Stimulated activated CD4-positive, alpha-beta T cell treated with anti-CD3 and anti-CD28 coated beads, TNF-alpha, amount 100 ng/mL, for 4 hours (primary cell): ENCODE measurements at places on chromosomes 4 and X.

DNA sequence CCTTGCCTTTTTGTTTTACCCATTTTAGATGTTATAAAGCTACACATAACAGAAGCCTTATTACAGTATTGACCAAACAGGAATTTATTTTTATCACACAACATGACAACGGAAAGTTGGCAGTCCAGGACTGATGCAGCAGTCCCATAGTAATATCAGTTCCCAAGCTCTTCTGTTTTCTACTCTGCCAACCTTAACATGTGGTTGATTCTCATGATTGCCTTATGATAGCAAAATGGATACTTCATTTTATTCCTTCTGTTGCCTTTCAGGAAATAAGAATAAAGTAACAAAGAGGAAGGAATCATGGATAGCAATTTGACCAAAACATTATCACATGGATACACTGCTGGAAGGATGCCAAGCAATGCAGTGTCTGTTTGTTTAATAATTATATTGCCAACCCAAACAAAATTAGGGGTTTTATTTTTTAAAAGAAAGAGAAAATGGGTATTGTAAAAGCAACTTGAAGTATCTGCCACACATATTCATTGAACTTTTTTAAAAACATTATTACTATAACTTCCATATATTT lies 275.7 kb downstream of the STPG2 start:
- DNase-seq: no peak

GRCh38 chrX:56943264-56943663 lies 52.1 kb downstream of the SPIN3 start:
- DNase-seq: no peak

DNA sequence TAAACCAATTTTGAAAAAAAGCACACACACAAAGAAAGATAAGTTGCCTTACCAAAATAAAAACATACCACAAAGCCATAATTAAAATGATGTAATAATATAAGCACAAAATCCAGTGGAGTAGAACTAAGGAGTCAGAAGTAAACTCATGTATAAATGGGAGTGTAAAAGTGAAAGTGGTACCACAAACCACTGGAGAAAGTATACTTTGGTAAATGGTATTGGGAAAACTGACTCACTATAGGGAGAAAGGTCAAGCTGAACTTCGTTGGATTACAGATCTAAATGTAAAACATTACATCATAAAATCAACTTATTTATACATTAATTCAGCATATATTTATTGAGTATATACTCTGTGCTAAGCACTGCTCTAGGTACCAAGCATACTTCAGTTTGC lies 46.3 kb upstream of the HHIP start:
- no peak for DNase-seq

DNA sequence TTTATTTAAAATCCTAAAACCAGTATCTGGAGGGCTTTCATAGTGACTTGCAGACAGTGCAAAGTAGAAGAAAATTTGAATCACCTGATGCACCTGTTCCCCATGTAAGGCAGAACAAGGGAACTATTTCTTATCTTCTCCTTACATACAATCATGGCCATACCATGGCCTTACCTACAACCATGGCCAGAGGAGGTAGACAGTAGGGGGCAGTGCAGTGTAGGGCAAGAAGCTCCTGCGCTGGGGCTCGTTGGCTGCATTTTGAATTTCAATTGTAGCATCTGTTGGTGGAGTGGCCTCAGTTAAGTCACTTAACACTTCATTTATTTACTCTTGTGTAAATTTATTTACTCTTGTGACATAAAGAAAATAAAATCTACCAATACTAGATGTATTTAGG lies 33.0 kb downstream of the GALNTL6 start:
- no peak for DNase-seq

- no peak for DNase-seq
Observed at GRCh38 chrX:14363728-14364127, 165.6 kb upstream of the GLRA2 start.

DNA sequence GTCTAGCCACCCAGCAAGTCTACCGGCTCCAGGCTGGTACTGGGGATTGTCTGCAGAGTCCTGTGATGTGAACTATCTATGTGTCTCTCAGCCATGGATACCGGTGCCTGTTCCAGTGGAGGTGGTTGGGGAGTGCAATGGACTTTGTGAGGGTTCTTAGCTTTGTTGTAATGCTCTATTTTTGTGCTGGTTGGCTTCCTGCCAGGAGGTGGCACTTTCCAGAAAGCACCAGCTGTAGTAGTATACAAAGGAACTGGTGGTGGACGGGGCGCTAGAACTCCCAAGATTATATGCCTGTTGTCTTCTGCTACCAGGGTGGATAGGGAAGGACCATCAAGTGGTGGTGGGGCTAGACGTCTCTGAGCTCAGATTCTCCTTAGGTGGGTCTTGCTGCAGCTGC lies 306.4 kb upstream of the POF1B start:
- DNase-seq: no peak

DNA sequence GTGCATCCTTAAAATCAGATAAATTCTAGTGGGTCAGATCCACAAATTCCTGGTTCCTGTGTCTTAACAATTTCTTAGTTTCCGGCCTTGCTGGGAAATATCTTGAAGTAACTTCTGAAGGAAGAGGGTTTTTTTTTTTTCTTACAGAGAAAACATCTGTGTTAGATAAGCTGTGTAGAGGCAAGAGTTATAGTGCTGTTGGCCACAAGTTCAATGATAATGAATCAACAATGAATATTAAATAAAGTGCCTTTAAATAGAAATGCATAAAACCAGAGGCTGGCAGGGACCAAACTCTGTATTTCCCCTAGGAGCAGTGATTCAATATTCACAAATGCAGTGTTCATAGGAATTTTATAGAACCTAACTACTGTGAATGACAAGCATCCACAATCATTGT lies 711.9 kb upstream of the ATOH1 start:
- DNase-seq: no peak

DNA sequence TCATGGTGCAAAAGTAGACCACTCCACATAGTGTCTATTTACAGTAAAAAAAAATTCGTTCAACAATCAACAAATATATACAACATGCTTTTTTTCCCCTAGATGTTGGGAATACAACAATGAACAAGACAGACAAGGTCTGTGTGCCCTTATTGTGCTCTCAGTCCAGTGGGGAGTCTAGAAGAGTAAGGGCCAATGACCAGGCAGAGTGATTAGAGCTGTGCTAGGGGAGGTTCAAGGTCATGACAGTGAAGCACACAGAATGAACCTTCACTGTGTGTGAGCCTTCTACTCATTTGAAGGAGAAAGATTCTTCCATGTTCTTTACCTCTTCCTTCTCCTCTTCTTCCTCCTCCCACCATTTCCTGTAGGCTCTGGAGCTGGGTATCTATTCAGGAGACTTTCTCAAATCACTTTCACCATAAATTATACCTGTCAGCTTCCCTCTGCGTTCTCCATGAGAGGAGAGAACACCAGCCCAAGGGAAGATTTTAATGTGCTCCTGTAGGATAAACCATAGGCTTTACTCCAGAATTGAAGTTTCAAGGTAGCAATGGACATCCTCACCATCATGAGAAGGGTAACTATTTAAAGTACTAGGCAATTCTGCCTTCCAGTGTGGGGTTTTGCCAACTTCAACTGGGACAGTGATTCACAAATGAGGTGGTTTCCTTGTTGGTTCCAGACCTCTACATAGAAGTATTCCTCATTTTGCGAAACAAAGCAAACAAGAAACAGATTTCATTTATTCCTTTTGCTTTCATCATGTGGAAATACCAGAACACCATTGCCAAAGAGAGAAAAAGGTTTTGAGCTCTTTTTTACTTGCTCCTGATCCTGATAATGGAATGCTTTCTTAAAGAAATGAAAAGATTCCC lies 246.9 kb upstream of the GPC4 start:
- no peak for DNase-seq

DNA sequence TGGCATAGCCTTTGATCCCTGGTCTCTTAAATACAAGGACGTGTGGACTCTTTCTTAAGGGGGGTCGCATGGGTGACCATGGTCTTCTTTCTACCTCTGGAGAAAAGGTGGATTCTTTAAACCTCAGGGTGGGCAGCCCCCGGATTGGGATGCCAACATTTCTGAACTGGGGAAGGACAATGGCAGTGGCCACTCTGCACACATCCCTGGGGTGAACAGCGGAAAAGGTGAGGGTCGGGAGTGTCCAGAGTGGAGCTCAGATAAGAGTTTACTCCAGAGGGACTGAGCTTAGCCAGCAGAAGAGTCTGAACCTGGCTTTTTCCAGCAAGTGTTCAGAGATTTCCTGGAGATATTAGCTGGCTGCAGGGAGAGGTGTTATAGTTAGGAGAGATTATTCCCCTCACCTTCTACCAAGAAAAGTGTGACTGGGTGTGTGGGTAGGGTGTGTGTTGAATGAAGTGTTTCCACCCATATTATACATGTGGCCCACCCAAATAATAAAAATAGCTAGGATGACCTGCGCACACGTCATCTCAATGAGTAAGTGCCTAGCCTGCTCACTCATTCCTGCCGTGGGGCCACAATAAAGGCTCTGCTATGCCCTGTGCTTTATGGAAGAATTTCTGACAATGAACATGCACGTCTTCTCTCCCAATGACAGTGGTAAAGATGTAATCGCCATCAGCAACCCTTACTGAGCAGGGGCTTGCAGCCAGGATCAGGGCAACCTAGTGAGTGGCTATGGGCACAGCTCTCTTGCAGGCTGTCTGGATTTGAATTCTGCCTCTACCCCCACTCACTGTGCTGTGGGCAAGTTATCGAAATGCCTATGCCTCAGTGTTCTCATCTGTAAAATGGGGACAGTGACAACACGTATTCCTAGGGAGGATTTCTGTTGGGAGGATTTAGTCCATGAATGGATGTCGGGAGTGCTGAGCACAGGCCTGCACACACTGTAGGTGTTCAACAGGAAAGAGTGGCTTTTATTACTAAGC lies 76.6 kb downstream of the SLC2A9 start:
- DNase-seq: no peak

- no peak for DNase-seq
Observed at GRCh38 chrX:19107035-19107434, 15.2 kb downstream of the ADGRG2 start.

DNA sequence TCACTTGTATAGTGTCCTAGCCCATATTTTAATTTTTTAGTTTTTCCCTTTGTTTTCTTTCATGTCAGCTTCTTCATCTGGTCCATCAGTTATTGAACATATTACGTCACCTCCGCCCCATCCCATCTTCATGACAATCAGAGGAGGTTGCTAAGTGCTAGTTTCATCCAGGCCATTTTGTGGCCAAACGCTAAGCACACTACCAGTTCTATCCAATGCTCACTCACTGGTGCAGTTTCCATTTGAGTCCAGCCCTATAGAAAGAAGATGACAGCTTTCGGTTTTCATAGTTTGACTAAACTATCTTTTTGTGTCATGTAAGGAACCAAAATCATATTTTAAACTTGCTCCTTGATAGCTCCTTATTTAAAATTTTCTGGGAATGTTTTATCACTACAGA lies 304.2 kb downstream of the TENM3 start:
- DNase-seq: no peak

DNA sequence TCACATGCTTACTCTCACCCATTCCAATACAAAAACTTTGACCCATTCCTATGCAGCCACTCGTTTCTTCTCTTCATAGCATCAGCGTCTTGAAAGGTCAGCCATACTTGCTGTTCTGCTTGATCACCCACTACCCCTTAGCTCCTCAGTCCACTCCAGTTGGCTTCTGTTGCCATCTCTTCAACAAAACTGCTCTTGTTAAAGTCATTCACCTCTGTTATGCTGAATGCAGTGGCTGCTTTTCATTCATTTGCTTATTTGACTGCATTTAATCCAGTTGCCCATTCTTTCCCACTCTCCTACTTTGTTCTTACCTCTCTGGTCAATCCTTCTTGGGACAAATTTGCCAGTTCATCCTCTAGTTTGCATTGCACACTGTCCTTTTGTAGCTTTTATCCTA lies 24.9 kb downstream of the CEP135 start:
- no peak for DNase-seq
